ENCODE measurements at places on chromosomes 6 and 20.

GRCh38 chr6:22926790-22927354, 357.5 kb downstream of the HDGFL1 start:
- DNase-seq, result no peak

DNA sequence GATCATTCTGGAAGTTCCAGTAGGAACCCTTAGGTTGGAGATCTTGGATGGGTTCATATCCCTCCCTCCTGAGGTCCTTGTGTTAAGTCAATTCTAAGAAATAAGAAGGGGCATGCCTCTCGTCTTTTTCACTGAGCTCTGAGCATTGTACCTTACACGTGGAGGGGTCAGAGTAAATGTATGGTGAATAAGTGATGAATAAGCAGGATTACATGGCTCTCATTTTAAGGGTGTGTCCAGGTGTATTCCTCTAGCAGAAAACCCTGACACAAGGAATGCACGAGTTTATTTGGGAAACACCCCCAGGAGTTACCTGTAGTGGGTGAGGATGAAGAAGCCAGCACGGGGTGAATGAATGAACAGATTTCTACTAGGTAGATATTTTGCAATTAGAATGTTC, 400.2 kb downstream of the KIF16B start:
- DNase-seq, result no peak

GRCh38 chr20:13035399-13036152, 26.8 kb downstream of the SPTLC3 start:
- DNase-seq, result no peak

DNA sequence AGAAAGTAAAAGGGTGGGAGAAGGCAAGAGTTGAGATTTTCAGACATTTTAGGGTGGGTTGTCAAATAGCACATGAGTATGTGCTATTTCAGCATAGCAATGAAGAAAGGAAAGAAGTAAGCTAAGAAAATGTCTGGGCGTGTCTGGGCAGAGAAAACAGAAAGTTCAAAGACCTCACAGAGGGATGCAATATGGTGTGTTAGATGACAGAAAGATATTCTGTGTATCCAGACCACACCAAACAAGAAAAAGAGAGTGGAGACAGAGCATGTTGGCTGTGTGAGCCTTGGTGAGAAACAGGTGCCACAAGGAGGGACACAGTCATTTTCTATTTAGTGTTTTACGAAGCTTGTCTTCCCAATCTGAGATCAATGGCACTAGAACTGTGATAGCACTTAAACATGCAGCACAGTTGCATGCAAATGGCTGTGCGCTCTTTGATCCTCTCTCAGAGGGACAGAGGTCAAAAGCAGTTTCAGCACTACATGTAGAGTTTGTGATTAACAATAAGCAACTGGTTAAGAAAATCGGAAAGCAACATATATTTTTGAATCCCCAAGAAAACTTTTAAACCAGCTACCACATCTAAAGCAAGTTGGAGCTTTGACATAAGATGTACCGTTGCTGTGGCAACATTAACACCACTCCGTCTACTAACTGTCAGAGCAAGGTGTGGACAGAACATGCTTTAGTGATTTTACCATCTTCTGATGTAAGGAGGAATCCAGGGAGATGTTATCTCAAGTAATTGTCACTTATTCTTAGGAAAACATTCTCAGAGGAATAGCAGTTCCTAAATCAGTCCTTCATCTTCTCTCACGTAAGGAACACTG, 515.5 kb upstream of the NOX3 start:
- no peak for DNase-seq

DNA sequence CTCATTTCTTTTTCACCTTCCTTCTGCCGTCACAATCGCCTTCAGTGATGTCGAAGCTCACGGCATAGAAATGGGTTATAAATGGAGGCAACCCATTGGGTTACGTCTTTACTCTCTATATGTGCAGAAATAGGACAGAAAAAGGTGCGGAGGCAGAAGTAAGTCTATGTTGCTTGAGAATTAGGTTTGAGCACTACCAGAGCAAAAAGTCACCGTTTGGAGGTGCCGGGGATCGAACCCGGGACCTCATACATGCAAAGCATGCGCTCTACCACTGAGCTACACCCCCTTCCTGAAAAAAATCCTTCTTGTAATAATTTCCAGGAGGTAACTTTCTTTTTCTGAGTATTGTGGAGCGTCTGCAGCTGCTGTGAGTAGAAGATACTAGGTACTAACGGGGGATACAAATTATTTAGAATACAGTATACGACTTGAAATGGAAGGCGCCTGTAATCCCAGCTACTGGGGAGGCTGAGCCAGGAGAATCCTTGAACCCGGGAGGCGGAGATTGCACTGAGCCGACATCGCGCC, 134.2 kb downstream of the TRIM27 start:
- no peak for DNase-seq

GRCh38 chr6:128526152-128526914, 5.9 kb upstream of the PTPRK start:
- DNase-seq, result no peak

GRCh38 chr6:89818977-89819335, 638 bp downstream of the MDN1 start:
- peak; percentile 14 for DNase-seq
